ENCODE measurements at places on chromosomes 5 and 9.

DNA sequence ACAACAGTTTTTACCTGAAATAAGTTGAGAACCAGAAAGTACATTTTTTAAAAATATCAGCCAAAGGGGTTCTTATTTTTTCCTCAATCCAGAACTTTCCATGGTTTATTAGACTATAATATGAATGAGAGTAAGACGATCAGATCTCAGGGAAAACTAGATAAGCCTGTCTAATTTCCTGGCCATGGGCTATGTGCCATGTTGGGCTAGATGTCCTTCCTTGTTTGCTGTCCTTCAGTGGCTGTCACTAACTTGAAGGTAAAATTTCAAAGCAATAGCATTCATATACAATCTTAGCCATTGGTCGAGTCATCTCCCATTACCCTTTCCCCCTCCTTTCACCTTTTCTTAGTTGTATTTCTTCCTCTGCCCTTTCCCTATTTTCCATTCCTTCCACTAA, 179.5 kb upstream of the PPP1R2B start:
- no peak for DNase-seq

- DNase-seq, result peak; percentile 78
Observed at GRCh38 chr5:92907938-92908606, 672.9 kb downstream of the NR2F1-AS1 start.

GRCh38 chr5:14946815-14947620, 75.4 kb upstream of the ANKH start:
- peak; percentile 25 for DNase-seq

- DNase-seq, result no peak
Observed at GRCh38 chr5:14577971-14578370, 3.6 kb upstream of the OTULINL start.
